ENCODE measurements at places on chromosomes 3 and 15.

- no peak for DNase-seq
Measured at GRCh38 chr3:52403271-52403841, 41.5 kb downstream of the SEMA3G start.

GRCh38 chr3:160695915-160696327, 19.0 kb downstream of the ARL14 start:
- DNase-seq = no peak

- DNase-seq = no peak
Measured at GRCh38 chr15:76059320-76060117, at the start of gene TMEM266. TMEM266 (plus strand) TSS chr15:76059985; CDS start chr15:76134264, 74,279 bp downstream.

DNA sequence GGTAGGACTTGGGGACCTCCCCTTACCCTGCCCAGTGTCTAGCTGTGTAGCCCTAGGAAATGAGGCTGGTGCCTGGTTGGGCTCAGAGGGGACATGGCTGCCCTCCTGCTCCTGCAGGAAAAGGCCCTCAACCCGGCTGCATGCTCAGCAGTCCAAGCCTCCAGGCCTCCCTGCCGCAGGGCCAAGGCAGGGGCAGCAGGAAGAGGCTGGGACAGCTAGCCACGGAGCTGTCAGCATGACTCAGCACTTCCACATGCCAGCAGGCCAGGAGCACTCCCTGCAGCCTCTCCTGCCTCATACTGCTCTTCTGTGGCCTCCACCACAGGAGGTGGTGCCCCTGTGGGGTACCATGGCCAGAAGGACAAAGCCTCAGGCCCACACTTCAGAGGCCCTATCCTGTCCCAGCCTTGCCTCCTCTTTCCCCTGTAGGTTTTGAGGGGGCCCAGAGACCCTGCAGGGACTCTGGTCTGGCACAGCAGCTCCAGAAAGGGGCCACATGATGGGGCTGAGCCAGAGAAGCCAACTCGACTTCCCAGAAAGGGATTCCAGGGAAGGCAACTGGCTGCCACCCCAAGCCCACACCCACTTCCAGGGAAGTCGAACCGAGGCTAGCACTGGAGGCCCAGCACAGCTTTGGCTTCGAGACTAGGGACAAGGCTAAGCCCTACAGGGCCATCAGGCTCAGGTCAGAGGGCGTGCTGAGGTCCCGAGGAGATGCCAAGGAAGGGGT, 19.5 kb downstream of the TKT start:
- DNase-seq = no peak

GRCh38 chr3:61701011-61701410, 139.6 kb downstream of the PTPRG start:
- DNase-seq = no peak

DNA sequence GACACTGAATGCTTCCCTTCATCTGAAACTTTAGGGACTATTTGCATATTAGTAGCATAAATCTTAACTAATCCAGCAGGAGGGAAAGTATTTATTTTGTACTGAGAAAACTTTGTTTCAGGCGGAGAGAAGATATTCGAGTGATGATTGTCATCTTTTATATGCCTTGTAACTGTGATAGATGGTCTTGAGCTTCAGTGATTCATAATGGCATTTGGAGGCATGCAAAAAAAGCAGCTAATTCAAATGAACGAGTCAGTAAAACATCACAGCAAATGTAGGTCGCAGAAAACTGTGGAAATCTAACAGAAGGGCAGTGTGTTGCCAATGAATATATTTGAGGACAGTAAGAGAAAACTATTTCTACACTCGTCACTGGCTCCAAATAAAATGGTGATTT, 643.7 kb upstream of the NAALADL2 start:
- no peak for DNase-seq

DNA sequence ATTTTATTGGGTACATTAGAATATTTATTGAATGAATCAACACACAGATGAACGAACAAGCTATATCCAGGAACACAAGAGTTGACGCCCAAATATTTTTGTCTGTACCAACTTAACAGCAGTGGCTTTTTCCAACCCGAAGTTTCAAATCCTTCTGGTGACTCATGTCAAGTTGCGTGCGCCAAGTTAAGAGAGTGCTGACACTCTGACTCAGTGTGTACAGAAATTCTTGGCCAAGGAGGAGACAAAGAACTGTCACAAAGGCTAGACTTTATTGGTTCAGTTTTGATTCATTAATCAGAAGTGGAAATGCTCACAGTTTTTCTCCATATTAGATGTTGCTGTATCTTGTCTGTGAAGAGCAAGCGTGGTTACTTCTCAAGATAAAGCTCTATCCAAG, 59.6 kb upstream of the TSC22D2 start:
- no peak for DNase-seq

- DNase-seq = no peak
Measured at GRCh38 chr3:100105501-100105900, 8.8 kb downstream of the FILIP1L start.

DNA sequence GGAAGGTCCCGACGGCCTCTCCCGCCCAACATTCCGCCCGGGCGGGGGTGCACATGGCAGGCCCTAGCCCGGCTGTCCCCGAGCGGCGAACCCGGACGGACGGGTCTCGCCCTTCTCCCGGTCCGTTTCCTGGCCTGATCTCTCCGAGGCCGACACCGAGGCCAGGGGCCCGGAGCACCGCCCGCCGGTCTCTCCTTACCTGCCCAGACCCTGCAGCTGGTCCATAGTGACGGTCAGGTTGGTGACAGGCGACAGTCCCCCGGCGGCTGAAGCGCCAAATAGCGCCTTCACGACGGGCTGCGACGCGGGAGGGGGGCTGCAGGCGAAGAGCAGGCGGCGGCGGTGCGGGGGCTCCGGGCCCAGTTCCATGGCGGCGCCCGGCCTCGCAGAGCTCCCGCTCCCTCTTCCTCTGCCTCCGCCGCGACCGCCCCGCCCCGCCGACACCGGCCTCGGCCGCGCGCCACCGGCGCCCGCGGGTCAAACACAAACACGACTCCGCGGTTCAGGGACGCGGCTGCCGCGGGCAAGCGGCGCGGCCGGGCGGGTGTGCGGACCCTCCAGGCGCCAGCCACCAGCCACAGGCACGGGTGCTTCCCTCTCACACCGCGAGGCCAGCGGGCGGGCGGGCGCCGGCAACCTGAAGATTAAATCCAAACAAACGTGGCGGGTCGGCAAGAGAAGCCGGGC, 495 bp downstream of the CDC25A start:
- DNase-seq = no peak

DNA sequence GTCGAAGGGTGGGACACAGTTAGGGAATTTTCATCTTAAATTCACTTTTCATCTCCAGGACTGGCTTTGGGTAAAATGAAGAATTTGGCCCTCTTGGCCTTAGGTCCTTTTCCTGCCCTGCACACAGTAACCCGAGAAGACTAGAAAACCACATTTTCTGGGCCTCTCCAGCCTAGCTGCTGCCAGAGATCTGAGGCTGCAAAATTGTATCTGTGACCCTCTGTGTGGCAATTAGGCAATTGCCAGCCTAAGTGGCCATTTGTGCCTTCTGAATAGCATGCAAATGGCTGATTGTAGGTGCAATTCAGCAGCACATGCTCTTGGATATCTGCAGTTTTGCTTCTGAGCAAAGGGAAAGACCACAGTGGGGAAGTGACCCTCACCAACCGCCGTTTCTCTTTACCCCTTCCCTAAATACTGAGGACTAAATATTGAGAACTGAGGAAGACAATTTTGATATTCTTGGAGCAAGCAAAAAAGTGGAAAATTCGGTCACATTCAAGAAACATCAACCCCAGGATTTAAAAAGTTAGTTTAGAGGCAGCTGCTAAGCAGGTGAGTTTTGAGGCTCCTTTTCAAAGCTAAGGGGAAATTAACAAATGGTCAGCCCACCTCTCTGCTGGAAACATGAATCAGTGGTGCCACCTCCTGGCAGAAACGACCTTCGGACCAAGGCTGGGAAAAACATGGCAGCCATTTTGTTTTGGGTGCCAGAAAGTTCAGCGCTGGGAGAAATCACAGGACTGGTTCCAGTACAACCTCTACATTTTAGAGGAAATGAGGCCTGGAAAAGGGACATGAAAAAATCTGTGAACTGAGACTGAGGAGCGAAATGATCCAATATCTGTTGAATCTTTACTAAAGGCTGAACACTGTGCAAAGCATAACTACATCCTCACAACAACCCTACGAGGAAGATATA, 56.6 kb upstream of the PRTG start:
- no peak for DNase-seq

GRCh38 chr15:45378149-45378912, at the start of gene GATM:
GATM (minus strand) TSS chr15:45378544; CDS start chr15:45378453, 91 bp downstream.
- peak; percentile 73 for DNase-seq

DNA sequence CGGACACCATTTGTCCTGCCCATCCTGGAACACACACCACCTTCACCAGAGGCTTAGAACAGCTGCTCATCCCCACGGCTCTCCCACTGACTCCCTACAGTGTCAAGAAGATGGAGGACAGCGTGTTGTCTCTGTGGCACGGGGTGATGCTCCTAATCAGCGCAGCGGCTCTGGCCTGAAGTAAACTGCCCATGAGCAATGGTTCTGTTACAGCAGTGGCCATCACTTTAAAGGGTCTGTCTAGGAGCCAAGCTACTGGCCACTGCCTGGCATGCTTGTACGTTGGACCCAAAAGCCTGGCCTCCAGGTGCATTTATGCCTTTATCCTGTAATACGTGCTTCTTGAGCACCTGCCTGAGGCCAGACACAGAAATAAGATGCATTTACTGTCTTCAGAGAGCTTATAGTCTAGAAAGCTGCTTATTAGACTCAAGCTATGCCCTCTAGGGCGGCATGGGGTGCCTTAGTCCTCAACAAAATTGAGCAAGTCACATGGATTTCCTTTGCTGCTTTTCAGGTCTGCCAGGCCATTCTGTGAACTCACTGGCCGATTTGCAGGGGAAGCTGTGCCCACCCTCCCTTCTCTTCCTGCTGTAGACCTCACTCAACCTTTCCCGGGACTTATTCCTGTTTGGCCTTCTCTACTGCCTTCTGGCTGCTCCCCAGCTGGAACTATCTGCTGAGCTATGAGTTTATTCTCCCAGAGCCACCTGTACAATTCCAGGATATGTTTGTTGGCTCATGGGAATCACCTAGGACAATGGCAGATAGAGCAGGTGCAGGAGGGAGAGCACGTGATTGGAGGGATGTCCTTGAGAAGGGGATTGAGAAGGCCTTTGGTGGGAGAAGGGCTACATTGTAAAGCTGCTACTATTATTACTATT, 51.9 kb downstream of the STARD5 start:
- DNase-seq = no peak

DNA sequence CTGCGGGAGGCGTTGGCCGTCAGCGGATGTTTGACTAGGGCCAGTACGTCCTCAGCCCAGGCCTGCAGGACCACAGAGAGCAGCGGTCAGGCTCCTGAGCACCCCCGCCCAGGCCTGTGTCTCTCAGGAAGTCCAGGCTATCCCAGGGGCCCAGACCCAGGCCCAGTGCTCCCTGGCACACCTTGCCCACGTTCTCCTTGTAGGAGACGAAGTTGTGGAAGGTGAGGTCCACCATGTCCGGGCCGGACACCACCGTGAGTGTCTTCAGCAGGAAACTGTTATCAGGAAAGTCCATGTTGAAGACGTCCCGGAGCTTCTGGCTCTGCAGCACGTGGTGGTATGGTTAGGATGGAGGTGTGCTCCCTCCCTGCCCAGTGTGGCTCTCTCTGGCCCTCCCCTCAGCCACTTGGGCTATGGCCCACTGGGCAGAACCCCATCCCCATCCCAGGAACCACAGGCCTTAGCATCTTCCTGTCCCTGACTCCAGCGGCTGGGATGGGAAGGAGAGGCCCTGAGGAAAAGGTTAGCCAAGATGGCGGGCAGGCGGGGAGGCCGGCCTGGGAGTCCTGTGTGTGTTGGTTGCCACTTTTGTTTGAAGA, 5.3 kb downstream of the PLCB2 start:
- no peak for DNase-seq

GRCh38 chr15:25022233-25022632, 67.4 kb downstream of the SNRPN start:
- DNase-seq = no peak

DNA sequence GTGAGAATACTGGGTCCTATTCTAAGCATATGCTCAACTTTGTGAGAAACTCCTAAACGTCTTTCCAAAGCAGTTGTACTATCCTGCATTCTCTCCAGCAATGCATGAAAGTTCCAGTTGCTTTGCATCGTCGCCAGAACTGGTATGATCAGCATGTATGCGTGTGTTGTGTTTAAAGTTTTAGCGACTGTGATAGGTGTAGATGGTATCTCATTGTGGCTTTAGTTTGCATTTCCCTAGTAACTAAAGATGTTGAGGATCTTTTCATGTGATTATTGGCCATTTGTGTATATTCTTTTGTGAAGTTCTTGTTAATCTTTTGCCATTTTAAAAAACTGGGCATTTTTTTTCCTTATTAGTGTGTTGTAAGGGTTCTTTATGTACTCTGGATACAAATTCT, 115.1 kb downstream of the SPATA16 start:
- no peak for DNase-seq

DNA sequence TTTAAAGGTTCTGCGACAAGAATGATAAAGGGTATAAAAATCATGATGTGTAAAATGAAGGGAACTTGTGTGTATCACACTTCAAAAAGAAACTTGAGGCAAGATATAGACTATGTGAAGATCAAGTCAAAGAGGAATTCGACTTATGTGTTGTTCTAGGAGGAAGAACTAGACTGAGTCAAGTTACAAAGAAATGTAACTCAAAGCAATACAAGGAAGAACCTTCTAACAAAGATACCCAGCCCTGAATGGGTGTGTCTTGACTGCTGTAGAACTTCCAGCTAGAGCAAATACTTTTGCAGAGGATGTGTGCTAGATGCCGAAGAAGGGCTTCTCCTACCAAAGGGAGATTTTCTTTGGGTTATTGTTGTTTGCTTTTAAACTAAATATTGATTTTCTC, 2.4 kb downstream of the SLC49A4 start:
- DNase-seq = no peak

DNA sequence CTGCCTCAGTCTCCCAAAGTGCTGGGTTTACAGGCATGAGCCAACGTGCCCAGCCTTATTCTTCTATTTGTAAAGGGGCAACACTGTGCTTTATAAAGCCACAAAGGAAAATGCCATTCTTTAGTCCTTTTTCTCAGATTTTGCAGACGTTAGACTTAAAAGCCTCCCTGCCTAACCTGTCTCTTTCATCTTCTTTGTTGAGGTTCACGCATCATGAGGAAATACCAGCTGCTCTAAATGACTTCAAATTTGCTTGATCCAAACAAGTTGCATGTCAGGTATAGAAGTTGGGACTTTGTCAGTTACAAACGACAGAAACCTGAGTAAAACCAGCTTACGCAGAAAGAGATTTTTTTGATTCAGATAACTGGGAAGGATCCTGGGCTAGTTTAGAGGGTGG, 51.1 kb upstream of the LRRFIP2 start:
- DNase-seq = no peak

GRCh38 chr3:64029287-64029686, 6.0 kb upstream of the PSMD6 start:
- no peak for DNase-seq

DNA sequence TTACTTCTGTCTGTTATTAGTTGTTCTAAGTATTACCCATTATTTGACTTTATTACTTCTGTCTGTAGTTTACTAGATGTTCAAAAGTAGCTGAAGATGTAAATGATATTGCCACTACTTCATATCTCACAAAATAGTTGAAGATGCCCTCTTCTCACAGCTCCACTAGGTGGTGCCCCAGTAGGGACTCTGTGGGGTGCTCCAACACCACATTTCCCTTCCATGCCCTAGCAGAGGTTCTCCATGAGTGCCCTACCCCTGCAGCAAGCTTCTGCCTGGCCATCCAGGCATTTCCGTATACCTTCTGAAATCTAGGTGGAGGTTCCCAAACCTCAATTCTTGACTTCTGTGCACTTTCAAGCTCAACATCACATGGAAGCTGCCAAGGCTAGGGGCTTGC, 80.8 kb downstream of the KCNH8 start:
- no peak for DNase-seq

GRCh38 chr15:60400944-60401343, 3.2 kb upstream of the ANXA2 start:
- DNase-seq = no peak
